Activated gamma-delta T cell treated with anti-CD3 and anti-CD28 coated beads, Interleukin-2, amount 50 U/mL, for 16 hours (primary cell): ENCODE measurements at places on chromosomes 2 and 18.

GRCh38 chr2:231957913-231958763, 3.4 kb upstream of the DIS3L2 start:
- no peak for DNase-seq

GRCh38 chr2:54330926-54331835, 75.2 kb upstream of the TSPYL6 start:
- no peak for DNase-seq

DNA sequence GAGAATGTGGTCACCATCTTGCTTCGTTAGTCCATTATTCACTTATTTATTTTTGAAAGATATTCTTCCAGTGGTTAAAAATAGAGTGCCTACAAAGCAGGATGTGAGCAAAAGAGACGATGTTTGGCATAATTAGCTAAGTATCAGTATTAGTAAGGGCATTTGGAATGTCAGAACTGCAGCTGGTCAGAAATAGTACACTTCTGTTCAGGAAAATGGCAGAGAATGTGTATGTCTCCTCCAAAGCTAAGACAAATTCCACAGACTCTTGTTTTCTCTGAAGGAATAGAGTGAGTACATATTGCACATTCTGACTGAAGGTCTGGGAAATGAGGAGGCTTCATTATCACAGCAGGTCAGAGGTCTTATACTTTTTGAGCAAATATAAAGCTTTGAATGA, 209.0 kb downstream of the L3MBTL4 start:
- no peak for DNase-seq

DNA sequence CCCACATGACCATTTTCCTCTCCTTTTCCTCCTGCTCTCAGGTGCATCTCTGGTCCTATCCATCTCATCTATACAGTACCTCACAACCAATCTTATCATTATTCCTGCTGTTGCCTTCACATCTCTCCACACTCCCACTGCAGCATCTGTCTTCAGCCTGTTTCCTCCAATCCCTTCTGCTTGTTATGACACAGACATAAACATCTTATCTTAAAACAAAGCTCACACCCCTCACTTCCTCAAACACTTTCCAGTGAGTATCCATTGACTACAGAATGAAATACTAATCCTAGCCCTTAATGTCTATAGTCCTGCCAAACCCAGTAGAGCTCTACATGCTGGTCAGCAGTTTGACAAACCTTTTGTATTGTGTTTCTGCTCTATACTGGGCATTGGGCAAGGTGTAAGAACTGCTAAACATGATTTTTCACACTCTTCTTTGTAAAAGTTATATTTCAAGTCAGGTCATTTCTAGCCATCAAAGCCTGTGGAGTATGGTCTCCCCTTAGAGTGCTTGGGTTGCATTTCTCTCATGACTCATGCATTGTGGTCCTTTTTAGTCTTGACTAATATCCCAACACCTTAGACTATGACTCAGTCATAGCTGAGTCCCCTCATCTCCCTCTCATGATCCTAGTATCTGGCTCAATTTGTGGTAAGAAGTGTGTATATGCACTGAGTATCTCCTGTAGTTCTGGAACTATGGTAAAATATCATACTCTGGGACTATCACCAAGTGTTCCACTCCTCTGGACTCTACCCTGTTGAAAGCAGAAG, 187.0 kb downstream of the CYRIA start:
- no peak for DNase-seq

GRCh38 chr2:10412380-10412779, 35.7 kb downstream of the ODC1 start:
- no peak for DNase-seq

GRCh38 chr2:47083886-47084687, 71.0 kb downstream of the STPG4 start:
- no peak for DNase-seq

- no peak for DNase-seq
Measured at GRCh38 chr2:65377556-65378192, 54.7 kb downstream of the SPRED2 start.

DNA sequence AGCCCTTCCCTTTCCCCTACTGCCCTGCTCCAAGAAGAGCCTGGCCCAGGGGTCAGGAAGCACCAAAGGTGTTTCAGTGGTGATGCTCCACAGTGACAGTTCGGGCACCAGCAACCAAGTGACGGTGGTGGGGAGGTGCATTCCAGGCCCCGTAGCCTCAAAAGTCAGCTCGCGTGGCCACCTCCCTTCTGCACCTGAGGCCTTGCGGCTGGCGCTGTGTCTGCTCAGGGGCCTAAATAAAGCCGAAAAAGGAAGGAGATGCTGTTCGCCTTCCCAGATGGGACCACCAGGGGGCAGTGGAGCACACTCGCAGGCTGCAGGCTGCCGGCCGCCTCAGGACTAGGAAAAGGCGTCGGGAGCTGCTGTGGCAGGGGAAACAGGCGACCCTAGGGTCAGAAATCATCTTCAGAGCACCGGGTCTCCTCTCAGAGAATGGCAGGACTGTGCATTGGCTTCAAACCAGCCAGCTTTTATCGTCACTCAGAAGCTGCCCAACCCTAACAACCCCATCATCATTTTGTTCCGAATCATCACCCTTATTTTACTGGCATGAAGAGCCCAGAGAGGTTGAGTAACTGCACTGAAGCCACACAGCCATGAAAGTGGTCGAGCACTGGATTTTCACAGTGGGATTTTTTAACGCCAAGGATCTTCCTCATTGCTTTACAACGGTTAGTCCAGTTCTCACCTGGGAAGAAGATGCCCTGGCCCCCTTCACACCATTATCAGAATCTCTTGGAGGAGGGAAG, 213.0 kb upstream of the CELF4 start:
- DNase-seq = no peak

- DNase-seq = peak; percentile 28
Measured at GRCh38 chr18:9094307-9095226, 7.9 kb upstream of the NDUFV2 start.

- DNase-seq = no peak
Measured at GRCh38 chr18:11008505-11008904, 140.9 kb downstream of the PIEZO2 start.

DNA sequence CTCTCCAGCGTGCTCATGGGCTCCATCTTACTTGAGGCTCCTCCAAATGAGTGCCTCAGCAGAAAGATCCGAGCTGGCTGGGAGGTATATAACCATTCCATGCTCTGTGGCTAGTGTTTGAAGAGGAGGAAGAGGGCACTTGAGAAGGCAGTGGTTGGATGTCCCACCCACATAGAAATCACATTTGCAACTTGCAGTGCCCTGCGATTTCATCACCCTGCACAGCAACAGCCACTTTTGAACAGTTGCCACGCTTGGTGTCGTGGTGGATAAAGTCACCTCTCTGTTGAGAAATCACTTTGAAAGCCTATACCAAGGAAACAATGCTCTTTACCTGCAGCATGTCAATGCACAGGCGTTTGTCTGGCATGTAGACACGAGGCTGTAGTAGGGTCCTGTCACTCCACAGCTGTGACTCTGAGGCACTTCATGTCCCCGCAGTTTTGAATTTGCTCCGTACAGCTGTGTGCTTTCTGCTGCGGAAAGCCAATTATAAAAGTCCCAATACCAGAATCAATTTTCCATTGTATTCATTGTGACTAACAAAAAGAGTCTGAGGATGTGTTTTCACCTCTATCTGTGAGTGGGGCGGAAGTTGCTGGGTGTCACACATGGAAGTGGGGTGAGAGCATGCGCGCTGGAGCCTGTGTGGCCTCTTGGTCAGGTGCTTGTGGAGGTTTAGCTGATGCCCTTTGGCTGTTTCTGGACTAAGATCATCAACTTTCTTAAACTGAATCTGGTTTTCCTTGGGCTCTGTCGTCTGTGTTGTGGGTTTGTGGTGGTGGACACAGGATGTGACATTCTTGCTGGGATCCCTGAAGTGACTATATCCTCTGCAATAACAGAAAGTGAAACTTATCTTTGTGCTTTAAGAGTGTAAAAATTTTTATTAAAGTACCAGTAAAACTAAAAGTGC, 2.8 kb downstream of the CNDP2 start:
- DNase-seq = peak; percentile 64

GRCh38 chr2:1282552-1282951, 130.7 kb upstream of the TPO start:
- no peak for DNase-seq

GRCh38 chr2:160227293-160227915, 27.3 kb upstream of the ITGB6 start:
- no peak for DNase-seq

DNA sequence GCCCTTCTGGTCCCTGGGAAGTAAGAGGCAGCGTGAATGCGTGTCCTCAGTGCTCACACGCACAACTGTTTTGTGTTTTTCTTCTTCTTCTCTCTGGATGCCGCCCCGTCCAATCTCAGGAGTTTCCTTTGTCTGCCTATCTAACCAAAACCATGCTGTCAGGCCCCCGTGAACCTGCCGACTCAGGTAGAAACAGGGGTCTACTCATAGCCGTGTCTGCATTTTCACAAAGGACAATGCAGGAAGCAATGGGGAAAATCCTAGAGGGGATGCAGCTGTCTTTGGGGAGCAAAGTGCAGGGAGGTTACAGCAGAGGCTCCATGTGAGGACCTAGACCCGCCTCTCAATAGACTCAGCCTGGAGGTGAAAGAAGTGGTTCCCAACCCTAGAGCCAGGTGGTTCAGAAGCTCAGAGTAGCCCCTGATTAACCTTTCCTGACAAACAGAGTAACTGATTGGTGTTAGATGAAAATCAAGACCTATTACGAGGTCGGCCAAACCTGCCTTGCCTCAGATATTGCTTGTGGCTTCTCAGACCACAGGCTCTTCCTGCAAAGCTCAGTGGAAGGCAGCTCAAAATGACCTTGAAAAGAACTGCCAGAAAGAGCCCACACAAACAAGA, 49.3 kb downstream of the CD226 start:
- DNase-seq = no peak

GRCh38 chr2:127386246-127386645, 1.5 kb downstream of the MAP3K2 start:
- no peak for DNase-seq

- DNase-seq = no peak
Measured at GRCh38 chr2:136497709-136498108, 267.6 kb upstream of the THSD7B start.

- DNase-seq = no peak
Measured at GRCh38 chr2:79585701-79586433, 73.0 kb downstream of the CTNNA2 start.

DNA sequence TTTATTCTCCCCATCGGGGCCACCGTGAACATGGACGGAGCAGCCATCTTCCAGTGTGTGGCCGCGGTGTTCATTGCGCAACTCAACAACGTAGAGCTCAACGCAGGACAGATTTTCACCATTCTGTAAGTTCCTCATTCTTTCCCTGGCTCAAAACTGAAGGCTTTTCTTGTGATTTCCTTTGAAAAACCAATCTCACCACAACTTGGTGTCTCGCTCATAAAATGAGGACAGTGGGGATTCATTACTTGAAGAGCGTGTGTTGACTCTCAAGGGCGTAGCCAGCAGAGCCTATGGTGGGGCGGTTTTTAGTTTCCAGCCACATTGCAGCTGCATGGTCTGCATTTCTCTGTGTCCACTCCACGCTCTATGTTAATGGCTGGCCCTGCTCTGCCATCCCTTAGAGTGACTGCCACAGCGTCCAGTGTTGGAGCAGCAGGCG, 29.0 kb downstream of the SLC1A4 start:
- DNase-seq = no peak

DNA sequence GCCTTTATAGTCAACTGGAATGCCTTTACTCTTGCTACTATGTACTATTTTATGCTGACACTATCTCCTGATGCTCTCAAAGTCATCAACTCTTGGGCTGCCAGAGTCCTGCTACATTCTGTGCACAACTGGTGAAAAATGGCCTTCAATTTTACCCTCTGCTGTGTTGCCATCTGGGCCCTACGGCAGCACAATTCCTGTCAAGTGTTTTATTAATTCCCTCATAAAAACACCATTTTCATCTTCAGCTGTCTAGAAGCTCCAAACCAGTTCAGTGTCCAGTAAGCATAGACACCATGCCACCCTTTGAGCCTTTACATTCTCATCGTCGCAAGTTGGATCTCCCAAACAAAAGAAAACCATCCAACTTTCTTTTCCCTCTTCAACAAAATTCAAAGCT, 26.5 kb downstream of the CALCRL start:
- DNase-seq = no peak

DNA sequence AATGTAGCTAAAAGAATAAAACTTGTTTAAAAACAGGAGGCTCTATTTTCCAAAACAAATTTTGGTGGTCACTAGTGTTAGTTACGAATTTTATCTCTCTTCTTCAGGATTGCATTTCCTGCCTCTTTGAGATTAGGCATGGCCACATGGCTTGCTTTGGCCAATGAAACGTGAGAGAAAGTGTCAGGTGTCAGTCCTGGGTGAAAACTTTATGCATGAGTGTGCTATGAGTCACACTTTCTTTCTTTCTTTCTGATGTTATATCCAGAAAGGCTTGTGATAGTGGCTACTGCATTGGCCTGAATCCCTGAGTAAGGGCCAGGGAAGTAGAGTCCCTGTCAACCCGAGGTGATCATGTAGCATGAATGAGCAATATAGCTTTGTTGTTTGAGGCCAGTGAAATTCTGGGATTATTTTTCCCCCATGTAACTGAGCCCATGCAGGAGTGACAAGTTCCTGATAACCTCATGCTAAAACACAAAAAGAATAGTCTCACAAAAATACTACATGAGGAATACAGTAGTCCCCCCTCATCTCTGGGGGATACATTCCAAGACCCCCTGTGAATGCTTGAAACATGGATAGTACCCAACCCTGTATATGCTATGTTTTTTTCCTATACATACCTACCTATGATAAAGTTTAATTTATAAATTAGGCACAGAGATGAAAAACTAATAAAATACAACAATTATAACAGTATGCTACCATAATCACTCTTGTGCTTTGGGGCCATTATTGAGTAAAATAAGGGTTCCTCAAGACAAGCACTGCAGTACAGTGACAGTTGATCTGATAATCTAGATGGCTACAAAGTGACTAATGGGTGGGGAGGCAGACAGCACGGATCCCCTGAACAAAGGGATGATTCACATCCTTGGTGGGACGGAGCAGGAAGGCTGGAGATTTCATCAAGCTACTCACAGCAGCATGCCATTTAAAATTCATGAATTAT, 109.5 kb downstream of the CDC42EP3 start:
- DNase-seq = no peak
